ENCODE measurements at places on chromosomes 13 and 19.

DNA sequence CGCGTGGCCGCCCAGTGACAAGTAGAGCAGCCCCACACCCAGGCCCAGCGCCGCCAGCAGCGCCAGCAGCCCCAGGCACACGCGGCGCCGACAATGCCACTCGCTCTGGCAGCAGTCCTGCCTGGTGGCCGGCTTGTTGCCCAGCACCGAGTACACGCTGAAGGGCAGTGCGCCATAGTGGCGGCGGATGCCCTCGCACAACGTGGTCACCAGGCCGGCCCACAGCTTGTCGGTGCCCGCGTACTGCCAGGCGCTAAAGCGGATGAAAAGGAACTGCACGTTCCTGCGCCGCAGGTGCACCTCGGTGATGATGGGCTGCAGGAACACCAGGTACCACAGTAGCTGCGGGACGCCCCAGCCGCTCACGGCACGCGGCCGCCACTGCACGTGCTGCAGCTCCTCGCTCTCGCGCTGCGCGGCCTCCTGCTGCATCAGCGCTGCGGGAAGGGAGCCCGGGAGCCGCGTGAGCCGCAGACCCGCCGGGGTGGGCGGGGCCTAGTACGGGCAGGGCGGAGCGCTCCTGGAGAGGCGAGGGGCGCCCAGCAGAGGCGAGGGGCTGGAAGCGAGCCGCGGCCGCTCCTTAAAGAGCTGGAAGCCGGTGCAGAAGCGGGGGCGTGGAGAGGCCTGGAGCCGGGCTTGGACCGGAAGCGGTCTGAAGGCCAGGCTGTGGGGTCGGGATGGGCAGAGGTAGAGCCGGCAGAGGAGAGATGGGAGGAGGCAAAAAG, 7.3 kb downstream of the NKPD1 start:
- DNase-seq: no peak

- no peak for DNase-seq
Observed at GRCh38 chr13:27170221-27170515, 1.4 kb downstream of the USP12 start.

- DNase-seq: no peak
Observed at GRCh38 chr13:44011036-44011435, 131.3 kb downstream of the LACC1 start.

DNA sequence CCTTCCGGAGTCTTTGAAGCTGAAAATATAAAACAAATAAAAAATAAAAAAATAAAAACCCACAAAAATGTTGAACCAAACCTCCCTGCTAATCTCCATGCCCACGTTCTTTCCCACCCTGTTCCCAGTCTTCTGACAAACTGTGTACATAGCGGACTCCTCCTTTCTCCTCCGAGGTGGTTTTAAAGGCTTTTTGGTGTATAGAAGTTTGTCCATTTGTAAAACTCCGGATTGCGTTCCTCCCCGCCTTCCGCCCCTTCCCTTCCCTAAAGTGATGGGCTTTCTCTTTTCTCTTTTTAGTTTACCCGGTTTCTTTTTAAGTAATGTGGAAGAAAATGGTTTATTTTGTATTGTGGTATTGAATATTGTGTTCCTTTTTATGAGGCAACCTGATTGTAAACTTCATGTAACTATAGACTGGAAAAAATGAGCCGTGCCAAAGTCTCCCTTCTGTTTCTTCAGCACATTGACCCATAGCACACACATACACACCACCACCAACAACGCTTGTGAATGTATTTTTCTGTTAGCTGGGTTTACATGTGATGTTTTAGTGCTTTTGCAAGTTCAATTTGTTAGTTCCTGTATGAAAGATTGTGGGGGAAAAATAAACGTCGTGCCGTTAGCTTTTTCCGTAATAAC, 4.4 kb downstream of the ZIC2 start:
- no peak for DNase-seq

GRCh38 chr13:99287551-99287950, 19.6 kb downstream of the GPR183 start:
- DNase-seq: no peak

DNA sequence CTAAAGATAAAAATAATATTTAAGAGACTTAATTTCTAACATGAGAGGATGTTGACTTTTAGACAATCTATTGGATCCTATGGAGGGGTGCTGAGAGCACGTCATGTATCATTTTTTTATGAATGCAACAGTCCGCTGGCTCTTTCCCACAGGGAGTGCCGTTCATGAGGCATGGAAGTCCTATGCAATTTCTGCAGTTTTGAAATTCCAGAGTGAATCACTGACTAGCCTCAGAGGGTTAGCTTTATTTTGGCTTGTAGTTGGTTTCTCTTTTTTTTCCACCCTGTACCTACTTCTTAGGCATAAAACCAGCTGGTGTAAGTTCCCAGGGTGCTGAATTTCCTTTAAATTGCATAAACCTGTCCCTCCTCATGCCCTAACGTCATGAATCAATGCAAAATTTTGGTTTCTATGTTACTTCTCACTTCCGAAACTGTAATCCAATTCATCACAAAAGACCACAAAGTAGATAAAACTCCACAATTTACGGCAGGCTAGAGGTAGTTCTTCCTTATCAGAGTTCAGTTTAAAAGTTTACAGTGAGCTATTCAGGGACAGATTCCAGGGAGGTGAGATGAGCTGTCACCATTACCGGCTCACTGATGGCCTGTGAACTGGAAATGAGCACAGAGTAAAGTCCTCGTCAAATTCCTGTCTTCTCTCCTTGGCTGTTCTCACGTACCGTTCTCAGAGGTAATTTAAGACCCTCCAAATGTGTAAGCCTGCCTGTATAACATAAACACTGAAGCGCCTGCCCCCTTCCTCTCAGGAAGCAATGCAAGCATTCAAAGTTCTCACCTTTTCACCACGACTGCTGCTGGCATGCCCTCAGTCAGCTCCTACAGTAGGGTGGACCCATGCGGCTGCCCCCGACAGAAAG, 216.6 kb upstream of the SLC10A2 start:
- no peak for DNase-seq

DNA sequence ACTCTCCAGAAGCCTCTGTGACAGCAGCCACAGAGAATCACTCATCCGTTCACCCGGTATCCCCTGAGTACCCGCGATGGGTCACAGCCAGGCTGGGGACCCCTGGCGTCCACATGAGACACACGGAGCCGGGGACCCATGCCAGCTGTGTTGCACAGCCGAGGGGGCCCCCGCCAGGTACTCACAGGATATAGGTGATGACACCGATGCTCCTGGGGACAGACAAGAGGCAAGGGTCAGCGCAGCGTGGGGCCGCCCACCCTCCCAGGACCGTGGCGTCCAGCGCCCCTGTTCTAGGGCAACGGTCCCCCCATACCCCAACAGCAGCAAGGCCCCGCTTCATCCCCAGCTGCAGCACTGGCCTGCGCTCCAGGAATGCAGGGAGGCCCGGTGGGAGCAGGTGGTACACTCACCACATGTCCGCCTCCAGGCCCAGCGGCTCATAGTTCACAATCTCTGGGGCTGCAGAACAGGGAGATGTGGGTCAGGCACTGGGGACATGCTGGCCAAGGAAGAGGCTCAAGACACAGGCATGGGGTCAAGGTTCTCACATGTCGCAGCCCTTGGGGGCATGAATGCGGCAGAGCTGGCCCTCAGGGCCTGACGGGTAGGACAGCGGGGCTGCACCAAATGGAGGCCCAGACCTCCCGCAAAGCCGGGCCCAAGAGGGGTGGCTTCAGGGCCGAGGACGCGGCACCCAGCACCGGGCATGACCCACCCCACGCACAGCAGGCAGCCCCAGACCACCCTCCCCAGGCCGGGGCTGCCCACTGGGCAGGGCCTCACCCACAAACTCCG, 7.2 kb downstream of the DAPK3 start:
- no peak for DNase-seq

- no peak for DNase-seq
Observed at GRCh38 chr13:34430294-34430693, 511.8 kb upstream of the NBEA start.

- DNase-seq: no peak
Observed at GRCh38 chr13:79999601-80000000, 341.3 kb downstream of the SPRY2 start.

GRCh38 chr19:1018932-1019615, 1.8 kb downstream of the TMEM259 start:
- DNase-seq: no peak

DNA sequence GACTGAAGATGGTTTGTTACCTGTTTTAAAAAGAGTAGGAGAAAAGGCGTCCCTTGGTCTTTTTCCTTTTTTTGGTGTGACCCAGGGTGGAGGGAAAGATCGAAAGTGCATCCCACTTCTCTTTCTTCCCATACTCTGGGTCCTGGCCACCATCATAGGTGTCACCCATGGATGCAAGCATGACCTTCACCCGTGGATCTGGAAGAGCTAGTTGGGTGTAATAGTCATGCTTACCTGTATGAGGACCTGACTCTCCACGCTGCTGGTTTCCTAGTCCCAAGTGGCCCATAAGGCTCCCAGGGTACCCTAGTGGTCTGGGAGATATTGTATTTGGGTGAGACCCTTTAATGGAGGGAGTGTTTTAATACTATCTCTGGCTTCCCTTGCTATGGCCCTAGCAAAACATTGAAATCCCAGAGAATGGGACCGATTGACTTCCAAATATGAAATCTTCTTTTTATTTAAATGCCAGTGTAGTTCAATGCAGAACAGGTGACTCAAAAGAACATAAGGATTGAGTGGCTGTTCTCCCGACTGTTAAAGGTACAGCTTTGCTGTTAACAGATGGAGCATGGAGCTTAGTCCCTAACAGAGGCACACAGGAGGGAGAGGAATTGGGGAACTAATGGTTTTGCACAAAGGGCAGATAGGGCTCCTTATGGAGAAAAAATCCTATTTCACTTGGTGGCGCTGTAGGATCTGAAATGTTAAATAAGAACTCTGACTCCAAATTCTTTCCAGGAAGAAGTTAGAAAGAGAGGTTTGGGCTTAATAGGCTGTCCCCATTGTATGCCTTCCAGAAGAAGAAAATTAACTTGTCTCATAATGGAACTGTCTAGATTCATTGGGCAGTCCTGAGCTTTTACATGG, 7.0 kb upstream of the ZNF550 start:
- no peak for DNase-seq

DNA sequence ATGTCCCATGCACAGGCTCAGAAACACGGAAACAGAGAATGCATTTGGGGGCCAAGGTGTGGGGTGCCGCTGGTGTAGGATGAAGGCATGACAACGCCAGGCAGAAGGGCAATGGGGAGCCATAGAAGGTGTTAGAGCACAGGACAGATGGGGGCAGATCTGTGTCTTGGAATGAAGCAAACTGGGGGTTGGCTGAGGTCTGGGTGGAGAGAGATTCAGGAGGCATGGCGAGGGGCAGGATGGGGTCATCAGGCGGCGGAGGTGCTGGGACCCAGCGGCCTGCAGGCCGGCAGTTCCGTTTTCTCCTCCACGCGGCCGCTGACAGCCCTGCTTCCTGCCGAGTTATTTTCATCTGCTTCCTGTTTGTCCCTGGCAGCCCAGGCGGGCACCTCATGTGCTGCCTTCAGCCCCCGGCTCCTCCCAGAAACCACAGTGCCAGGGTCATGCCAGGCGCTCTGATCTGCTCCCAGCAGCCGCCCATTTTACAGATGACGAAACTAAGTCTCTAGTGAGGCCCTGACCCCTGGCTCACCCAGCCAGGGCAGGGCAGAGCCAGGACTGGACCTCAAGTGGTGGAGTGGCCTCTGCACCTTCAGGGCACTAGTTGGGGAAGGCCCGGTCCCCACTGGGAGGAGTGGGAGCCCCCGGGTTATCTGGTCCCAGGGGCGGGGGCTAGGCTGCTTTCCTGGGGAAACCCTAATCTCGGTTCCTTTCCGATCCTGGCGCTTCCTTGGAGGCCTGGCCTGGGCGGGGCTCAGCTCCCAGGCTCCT, 2.2 kb downstream of the ARHGAP45 start:
- peak; percentile 61 for DNase-seq

DNA sequence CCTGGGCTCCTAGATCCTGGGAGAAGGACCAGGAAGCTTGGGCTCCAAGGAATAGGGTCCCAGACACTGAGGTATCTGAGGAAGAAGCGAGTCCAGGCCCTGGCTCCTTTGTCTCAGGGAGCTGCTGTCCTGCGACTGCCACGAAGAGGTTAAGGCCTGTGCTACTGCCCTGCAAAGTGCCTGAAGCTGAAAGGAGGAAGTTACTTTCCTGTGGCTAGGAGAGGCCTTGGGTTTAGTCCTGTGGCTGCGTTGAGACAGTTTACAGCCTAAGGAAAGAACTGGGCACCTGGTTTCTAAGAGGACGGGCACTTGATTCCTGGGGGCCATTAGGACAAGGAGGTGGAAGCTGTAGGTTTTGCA, 2.8 kb downstream of the MYADM start:
- DNase-seq: no peak

GRCh38 chr13:35927567-35928021, 203.6 kb downstream of the DCLK1 start:
- no peak for DNase-seq

DNA sequence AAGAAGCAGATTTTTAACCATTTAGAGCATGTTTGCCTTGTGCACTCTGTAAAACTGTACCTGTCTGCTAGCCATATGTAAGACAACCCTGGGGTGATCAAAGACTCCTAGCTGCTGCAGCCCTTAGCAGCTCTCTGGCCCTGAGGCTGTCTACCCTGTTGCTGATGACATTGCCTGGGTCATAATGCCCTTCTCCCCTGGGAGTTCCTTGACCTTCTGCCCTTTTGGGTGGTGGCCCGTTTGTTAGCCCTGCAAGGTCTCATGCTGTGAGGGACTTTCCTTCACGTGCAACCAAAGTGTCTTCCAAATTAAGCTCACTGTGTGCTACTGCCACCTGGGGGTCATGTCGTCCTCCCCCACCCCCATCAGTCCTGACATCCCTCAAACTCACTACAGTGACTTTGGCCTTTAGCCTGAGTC, 7.4 kb downstream of the GPC6 start:
- DNase-seq: no peak

DNA sequence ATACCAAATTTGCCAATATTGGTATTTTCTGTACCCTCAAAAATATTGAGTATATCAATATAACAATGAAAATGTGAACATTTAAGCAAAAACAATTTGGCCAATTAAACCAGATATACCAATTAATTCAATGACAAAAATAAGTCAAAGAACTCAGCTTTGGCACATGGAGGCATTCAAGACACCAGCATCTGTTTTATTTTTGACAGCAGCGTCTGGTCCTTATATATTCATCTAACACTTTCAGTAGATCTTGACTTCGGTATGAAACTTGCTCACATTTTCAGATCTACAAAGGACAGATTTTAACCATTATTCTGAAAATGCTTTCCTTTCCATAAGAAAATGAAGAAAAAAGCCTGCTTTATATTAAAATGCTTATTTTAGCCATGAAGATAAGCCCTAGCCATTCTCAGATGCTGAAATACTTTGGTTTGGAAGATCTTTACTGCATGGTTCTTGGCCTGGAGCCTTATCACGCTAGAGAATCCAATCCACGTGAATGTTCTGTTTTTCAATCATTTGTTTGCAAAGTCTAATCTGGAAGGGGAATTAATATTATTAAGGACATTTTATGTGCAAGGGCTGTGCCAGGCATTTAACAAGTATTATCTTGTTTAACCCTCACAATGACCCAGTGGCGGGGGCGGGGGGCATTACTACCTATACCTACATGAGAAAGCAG, 132.2 kb downstream of the DLEU7 start:
- no peak for DNase-seq

- no peak for DNase-seq
Observed at GRCh38 chr13:107882708-107883560, 332.4 kb downstream of the LIG4 start.
